ENCODE measurements at places on chromosomes 7 and 10. TPM values are rescaled to one million over a fixed set of nuclear protein-coding genes. Genes with fewer than 3 reads are reported as not detected.

GRCh38 chr10:6411436-6411835 lies 168.6 kb downstream of the PRKCQ start:
- DNase-seq = no peak
- H3K4me3 ChIP-seq = no peak overlapping the region
- H3K27ac ChIP-seq = no peak overlapping the region
- peaks cover 9% of the 10 kb centered on the region for H3K36me3 ChIP-seq

- DNase-seq = no peak
- no peaks in the 10 kb centered on the region for H3K27me3 ChIP-seq
- H3K27ac ChIP-seq = no peak overlapping the region
- H3K36me3 ChIP-seq = peaks cover 10% of the 10 kb centered on the region
These were observed 50.1 kb downstream of the VOPP1 start for GRCh38 chr7:55521917-55522902.

IL15RA gene
- total RNA-seq = 21.3 TPM

GRCh38 chr10:73906524-73907447 lies 4.1 kb upstream of the PLAU start:
- no peak overlapping the region for H3K4me3 ChIP-seq
- peaks cover 43% of the 10 kb centered on the region for H3K27me3 ChIP-seq

GRCh38 chr7:24720283-24720682 lies 37.0 kb downstream of the GSDME start:
- H3K4me1 ChIP-seq = peaks cover 14% of the 10 kb centered on the region
- no peaks in the 10 kb centered on the region for H3K36me3 ChIP-seq
- no peak overlapping the region for H3K27ac ChIP-seq
- no peak for DNase-seq
- no peak overlapping the region for H3K4me3 ChIP-seq
- peaks cover 14% of the 10 kb centered on the region for H3K27me3 ChIP-seq

TMEM273 gene
- 11.2 TPM for total RNA-seq
